ENCODE measurements at places on chromosomes 11 and 22.

DNA sequence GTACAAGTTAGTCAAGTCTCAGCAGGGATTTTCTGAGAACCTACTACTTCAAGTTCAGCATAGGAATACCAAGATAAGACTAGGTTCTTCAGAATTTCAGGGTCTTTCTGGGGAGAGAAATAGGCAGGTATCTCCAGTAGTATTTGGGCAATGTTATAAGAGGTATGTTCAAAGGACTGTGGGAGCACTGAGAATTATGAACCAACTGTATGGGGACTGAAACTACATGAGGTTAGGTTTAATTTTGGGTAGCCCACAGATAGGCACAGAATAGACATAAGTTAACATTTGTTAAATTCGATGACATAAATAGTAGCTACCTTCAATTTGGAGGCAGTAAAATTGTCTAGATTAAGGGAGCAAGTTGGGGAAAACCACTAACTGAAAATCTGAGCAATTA, 9.2 kb upstream of the GAB2 start:
- DNase-seq: no peak

- no peak for DNase-seq
Measured at GRCh38 chr11:78147807-78148206, 8.4 kb upstream of the ALG8 start.

DNA sequence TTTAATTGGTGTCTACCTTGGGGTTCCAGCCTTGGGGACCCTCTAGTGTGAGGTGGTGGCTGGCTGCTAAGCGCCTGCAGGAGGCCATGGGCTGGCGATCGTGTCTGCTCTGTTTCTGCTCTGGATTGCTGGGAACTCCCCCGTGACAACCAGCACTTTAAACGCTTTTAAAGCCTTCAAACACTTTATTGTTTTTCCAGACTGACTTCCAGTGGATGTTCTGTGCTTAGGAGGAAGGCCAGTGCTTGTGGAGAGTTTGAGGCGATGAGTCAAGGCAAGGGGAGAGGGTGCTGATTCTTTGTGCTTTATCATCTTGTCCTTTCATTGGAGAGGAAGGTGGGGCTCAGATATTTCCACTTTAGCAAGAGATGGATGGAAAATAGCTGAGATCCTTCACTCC, 81.6 kb downstream of the FLI1 start:
- DNase-seq: no peak

DNA sequence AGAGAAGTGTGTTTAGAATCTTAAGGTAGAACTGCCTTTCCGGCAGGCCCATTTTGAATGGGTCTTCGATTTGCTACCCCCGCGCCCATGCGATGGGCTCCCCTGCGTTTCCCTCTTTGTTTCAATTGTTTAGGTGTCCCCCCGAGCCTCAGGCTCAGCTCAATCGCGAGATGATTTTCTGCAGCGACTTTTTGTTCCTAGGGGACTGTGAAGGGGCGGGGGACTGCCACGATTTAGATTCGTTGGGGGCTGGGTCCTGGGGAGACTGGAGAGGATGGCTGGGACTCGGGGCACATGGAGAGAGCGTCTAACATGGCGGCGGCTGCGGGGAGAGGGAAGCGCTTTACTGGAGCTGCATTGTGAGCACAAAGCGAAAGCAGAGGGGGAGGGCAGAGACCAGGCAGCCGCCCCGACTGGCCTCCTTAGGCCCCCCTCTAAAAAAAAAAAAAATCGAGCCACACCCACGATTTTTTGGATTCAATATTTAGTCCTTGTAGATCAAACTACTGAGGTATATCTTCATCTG, 1.7 kb downstream of the CAPRIN1 start:
- peak; percentile 84 for DNase-seq

DNA sequence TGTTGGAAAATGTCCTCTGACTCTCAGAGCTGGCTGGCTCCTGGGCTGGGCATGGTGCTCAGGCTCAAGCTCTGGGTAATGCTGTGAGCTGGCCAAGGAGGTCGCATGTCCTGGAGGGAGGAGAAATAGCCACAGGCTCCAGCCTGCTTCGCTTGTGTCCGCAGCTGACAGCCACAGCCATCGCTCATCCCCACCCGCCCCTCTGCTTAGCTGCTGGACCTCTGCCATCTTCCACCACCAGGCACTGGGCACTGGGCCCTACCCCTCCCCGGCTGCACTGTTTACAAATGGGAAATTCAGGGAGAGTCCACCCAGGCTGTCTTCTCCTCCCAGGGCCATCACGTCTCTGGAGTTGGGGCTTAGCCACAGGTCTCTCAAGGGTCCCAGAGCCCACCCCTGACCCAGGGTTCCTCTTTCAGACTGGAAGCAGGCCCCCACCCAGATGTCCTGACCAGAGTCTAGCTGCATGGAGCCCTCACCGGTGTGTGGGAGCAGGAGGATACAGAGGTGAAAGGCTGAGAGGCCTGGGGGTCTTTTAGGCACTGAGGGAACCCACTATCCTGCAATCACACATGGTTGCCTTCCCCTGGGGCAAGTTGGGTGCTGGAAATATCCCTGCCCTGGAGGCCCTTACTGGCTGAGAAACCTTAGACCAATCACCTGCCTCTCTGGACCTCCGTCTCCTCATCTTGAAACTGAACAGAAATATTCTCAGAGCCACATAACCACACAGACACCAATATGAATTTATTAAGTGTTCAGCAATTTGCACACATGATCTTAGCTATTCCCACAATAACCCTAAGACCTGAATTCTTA, 62.7 kb downstream of the CD82 start:
- no peak for DNase-seq

DNA sequence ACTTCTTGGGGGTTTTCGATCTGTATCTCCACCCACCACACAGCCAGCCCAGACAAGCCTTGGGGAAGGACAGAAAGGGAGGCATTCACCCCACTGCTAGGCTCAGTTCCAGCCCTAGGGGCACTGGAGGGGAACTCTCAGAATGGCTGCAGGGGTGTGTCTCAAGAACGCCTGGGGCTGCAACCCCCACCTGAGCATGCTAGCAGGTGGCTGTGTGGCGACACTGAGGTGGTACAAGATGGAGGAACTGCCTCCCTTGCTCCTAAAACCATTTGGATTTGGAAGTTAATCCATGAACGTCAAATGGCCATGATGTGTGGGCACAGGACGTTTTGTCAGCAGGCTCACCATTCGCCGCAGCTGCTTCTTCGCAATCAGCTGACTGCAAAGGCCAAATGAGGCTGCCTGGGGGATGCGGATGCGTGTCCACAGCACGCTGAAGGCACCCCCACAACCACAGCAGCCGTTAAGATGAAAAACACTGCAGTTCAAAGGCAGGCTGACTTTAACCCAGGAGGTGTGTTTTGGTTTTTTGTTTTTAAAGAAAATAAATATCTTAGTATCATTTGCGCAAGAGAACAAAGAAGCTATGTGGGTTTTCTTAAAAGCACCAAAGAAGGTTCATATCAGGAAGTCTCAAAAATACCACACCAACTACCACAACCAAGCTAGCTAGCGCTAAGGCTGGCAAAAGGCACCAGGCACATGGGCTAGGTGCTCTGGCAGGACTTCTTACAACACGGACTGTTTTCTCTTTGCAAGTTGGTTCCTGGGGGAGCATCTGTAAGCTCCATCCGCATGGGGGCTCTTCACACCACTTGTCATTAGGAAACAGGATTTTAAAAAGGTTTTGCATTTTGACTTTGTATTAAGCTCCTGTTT, 22.2 kb upstream of the NAP1L4 start:
- peak; percentile 59 for DNase-seq

GRCh38 chr11:66291706-66292542, at the start of gene TMEM151A:
TMEM151A (plus strand) TSS chr11:66291894; CDS start chr11:66292014, 120 bp downstream.
- peak; percentile 49 for DNase-seq

DNA sequence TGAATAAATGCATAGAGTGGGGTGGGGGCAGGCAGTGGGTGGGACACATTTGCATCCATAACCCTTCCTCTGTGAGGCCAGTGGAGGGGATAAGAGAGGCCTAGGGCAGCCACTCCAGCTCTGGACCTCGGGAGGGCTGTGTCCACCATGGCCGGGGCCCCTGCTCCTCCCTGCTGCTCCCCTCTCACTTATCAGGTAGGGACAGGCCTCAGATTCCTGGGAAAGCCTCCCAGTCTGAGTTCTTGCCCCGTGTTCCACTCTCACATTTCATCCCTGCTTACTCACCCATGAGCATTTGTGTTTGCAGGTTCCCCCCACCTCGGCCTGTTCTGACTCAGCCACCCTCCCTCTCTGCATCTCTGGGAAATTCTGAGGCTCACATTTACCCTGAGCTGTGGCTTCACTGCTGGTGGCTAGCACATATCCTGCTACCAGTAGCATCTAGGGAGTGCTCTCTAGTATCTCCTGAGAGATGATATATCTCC, 128.7 kb upstream of the TOP3B start:
- DNase-seq: no peak

DNA sequence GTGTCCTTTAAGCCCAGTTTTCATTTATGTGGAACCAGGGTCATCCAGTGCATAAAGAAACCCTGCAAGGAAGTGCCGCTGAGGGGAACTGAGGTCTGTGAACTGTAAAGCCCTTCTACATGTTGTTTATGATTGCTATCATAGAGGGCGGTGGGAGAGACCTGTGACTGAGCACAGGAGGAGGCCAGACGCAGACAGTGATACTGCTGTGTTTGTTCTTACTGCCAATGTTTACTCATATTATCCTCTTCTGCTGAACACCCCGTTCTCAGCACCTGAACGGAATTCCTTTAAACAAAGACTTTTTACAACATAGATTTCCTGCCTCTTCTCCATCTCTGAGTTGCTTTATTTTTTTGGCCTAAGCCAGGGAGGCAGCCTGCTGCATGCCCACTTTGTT, 967 bp upstream of the GALNT18 start:
- DNase-seq: no peak

DNA sequence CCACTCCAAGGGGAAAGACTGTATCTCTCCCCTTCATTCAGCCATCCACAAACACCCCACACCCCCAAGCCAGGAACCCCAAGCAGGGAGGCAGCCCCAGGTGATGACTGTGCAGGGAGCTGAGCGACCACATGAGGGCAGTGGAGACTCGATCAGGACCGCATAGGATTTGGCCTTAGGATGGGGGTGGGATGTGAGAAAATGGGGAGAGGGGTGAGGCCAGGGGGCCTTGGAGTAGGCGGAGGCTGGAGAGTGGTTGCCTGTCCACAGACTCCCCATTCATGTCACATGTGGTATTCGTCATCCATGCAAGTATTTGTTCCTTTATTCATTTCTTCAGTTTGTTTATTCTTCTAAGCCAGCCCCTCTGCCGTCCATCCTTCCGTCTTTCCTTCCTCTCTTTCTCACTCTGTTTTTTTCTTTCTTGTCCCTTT, 2.7 kb upstream of the RHOD start:
- DNase-seq: peak; percentile 37

- no peak for DNase-seq
Measured at GRCh38 chr22:30979932-30980331, 10.9 kb downstream of the TUG1 start.

GRCh38 chr22:36385491-36386350, 2.0 kb downstream of the MYH9 start:
- DNase-seq: peak; percentile 61
